Endodermal cell (in vitro differentiated cells): ENCODE measurements at places on chromosomes 7 and 10. TPM values are rescaled to one million over a fixed set of nuclear protein-coding genes. Genes with fewer than 3 reads are reported as not detected.

GRCh38 chr10:55734112-55734511, 626.9 kb downstream of the ZWINT start:
- no peak for DNase-seq

GRCh38 chr10:57579926-57580325, 687.8 kb downstream of the IPMK start:
- DNase-seq: peak; percentile 79

Gene CHAT
- total RNA-seq: not detected in 3 replicates

DNA sequence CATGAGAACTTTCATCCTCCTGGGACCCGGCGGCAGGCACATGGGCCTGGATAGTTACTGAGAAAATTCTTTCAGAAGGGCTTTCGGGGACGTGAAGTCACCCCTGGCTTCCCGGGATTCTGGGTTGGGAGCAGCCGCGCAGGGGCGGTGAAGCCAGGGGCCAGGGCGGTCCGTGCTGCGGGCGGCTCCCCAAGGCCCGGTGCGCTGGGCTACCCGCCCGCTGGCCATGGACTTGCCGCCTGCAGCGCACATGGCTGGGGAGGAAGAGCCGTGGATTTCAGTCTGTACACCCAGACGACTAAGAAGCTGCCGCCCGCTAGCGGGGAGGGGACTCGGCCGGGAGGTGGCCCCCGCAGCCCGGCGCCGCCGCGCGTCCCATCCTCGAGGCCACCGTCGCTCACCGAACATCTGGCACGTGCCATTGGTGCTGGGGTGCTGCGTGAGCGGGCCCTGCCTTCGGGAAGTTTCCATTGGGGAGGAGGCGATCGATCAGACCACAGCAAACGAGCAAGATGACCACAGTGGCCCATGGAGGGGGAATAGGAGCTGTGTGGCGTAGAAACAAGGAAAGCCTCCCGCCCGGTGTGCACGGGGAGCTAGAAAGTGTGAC, 64.5 kb downstream of the TMEM209 start:
- peak; percentile 73 for DNase-seq

GRCh38 chr7:23898619-23899018, 188.6 kb downstream of the STK31 start:
- no peak for DNase-seq

Gene NRF1
- 22.7 to 32.3 TPM (median 26.4 TPM) in 3 replicates for total RNA-seq

DNA sequence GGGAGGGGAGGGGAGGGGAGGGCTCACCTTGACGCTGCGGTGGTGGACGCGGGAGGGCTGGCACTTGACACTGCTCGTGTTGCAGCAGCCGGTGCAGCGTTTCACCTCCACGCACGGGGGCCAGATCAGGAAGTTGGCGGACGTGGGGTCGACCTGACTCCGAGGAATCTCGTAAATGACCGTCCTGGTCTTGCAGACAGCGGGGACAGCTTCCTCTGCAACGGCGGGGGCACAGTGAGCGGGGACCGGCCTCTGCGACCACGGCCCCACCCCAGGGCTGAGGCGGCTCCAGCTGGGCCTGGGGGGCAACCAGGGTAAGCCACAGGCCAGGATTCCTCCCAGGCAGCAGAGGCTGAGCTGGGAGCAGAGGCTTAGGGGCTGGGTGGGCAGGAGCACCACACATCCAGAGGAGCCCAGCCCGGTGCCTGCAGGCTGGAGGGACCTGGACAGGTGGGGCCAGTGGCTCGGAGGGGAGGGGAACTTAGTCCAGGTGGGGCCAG, 8.8 kb downstream of the PDGFA start:
- no peak for DNase-seq

Gene HELLS
- total RNA-seq: 139 to 288 TPM (median 283 TPM) in 3 replicates

Gene GPR146
- total RNA-seq: 0.75 to 18.6 TPM (median 1.4 TPM) in 3 replicates

DNA sequence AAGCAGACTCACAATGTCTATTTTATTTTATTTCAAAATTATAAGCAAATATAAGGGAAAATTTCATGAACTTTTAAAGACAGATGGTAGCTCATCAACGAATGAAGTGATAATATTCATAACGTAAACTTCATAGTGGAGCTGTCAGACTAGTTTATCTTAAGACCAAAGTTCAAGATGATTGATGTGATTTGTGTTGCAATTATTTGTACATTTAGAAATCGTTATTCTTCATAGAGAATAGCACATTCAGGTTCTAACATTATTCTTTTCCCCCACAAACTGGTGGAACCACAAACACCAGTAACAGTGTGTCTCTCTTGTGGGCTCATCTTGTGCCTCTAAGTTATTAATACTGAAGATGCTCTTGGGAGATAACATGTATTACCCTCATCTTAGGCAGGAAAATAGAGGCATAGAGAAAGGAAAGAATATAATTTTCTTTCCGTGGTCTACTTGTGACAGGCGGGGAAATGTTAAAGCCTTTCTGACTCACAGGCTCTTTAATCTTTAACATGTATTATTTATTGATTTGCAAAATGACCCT, 37.0 kb downstream of the CCSER2 start:
- DNase-seq: no peak

GRCh38 chr10:84159076-84159685, 14.4 kb upstream of the GPR15LG start:
- no peak for DNase-seq

Gene AGR2
- total RNA-seq: not detected in 2 replicates

DNA sequence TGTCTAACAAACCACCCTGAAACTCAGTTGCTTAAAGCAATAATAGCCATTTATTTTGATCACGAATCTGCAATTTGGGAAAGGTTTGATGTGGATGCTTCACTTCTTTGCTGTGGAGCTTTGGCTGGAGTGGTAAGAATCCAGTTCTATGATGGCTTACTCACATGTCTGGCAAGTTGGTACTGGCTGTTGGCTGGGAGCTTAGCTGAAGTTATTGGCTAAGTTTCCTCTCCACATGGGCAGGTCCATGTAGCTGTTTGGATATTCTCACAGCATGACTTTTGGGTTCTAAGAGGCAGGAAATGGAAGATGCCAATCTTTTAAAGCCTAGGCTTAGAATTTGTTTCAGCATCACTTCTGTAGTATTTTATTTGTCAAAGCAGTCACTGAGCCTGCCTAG, 277.6 kb upstream of the NRP1 start:
- DNase-seq: no peak

DNA sequence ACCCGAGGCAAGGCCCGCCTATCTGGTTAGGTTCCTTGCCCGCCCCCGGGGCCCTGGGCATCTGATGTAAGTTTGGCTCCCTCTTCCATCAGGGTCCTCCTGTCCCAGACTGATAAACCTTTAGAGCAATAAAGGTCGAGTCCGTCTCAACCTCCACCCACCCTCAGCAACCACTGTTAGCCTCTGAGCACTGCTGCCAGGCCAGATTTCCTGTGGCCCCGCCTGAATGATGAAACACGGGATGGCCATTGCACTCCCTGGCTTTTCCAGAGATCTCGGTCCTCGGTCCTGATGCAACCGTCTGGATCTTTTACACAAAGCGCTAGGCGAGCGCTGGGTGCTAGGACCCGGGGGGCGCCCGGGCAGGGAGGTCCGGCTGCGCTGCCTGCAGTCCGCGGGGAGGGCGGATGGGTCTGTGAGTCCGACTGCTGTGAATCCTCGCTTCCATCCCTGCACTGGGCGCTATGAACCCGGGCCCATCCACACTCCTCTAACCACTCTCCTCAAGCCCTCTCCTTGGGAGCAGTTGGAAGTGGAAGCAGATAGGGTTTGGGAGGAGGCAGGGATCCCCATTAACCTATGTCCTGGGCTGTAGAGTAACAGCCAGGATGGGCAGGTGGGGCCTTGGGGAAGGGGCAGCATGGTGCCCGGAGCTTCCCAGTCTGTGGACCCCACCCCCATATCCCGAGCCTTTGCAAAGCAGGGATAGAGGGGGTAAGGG, 875 bp upstream of the DDIT4 start:
- peak; percentile 96 for DNase-seq

- no peak for DNase-seq
Observed at GRCh38 chr10:76357726-76358415, 926.4 kb downstream of the LRMDA start.

Gene CTAGE4
- 7.7 and 8.7 TPM in 2 replicates for total RNA-seq

DNA sequence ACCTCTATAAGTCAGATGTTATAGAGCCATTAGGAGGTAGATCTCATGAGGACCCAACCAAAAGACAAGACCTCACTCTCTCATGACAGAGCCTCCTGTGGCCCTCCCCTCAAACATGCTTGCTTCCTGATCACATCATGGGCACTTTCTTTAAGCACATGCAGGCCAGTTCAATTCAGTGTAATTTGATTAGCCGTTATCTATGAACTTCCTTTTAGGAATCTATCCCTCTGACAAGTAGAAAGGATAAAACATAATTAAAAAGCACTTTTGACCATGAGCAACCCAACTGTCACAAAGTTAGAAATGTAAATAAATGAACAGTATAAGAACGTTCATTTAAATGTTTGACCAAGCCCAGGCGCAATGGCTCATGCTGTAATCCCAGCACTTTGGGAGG, 27.7 kb upstream of the TMEM254 start:
- DNase-seq: no peak

- no peak for DNase-seq
Observed at GRCh38 chr10:131555406-131555805, 243.9 kb upstream of the TCERG1L start.

Gene AMZ1
- 0.66 to 0.76 TPM (median 0.68 TPM) in 3 replicates for total RNA-seq

Gene CUL1
- total RNA-seq: 17.8 to 38.4 TPM (median 35.0 TPM) in 3 replicates

Gene WIPF3
- 7.2 to 10.2 TPM (median 7.2 TPM) in 3 replicates for total RNA-seq

Gene TLX1
- total RNA-seq: not detected in 2 replicates

GRCh38 chr7:114795475-114795874, 126.4 kb upstream of the MDFIC start:
- no peak for DNase-seq

DNA sequence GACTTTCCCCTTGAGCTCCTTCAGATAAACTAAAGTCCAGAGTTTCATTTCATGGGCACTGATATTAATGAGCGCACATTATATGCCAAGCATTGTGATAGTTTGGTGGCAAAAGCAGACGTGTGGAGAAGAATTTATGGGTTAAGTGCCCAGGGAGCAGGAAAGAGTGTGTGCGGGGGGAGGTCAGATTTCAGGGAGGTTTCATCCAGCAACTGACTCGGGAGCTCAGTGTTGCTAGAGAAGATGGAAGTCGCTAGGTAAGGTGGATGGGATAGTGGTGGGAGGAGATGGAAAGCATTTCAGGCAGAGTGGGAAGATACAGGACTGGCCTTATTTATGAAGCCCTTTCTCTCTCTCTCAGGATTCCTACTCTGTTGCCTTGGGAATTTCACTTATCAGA, 223.0 kb downstream of the SNX10 start:
- no peak for DNase-seq
